Sciatic nerve (tissue), 2 donors: ENCODE measurements at places on chromosomes 1 and 21.

GRCh38 chr1:244460197-244460596 lies 876 bp upstream of the CATSPERE start:
- DNase-seq = no peak

GRCh38 chr1:171455967-171456366 lies 29.4 kb upstream of the PRRC2C start:
- no peak for DNase-seq

DNA sequence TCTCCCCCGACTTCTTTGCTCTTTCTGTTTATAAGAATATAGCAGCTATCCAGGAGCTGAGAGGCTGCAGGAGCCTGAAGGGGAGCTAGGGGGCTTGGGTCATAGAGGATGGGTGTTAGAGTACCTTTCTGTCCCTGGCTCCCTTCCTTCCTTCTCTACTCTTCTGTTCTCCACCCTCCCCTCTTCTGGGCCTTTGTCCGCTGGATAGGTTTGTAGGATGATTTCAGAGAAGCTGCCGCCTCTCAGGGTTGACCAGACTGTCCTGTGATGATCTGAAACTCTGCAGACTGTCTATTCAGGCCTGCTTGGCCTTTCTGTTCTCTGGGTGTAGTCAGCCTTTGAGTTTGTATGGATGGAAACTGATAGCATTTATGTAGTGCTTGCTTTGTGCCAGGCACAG lies 26.3 kb downstream of the PPFIA4 start:
- no peak for DNase-seq

DNA sequence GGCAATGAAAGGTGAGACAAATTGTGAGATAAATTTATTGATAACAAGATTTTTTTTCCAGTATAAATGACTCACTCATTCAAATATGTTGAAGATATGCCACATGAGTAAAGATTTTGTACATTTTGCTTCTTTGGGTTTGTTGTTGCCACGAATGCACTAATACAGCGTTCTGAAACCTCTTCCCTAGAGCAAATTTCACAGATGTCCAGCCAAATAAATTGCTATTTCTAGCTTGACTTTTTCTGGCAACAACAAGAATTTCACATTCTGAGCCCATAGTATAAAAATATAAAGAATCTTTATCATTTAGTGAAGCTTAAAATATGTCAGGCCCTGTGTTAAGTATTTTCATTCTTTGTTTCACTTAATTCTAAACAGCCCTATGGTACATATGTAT lies 114.5 kb upstream of the COL24A1 start:
- DNase-seq = no peak

GRCh38 chr1:247367786-247368422 lies 36.2 kb upstream of the ZNF496 start:
- DNase-seq = no peak

DNA sequence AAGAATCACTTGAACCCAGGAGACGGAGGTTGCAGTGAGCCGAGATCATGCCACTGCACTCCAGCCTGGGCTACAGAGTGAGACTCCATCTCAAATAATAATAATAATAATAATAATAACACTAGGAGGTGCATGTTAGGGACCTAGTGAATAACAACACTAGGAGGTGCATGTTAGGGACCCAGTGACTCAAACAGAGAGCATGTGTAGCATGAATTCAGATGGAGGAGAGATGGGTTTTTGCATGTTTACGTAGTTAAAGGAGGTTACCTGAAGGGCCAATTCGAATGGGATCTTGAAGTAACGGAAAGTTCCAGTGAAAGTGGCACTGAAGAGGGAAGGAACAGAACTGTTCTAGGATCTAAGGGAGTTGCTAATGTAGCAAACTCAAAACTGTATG lies 7.1 kb upstream of the KCNK1 start:
- DNase-seq = no peak

DNA sequence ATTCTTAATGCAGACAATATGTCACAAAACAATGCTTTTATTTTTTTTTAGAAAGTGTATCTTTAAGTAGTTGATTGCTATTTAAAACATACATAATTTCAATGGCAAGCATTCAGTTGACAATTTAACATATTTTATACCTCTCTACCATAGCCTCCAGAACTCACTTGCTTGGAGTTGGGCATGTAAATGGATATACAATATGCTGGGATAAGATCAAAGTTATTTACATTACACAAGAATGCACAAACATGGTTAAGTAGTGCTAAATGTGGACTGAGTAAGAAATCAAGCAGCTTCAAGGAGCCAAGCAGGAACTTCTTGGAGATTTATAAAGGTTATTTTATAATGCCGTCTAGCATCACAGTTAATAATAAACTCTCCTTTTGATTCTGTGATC lies 17.0 kb downstream of the CLCA4 start:
- no peak for DNase-seq

GRCh38 chr1:115539736-115540135 lies 102.0 kb upstream of the VANGL1 start:
- DNase-seq = no peak

DNA sequence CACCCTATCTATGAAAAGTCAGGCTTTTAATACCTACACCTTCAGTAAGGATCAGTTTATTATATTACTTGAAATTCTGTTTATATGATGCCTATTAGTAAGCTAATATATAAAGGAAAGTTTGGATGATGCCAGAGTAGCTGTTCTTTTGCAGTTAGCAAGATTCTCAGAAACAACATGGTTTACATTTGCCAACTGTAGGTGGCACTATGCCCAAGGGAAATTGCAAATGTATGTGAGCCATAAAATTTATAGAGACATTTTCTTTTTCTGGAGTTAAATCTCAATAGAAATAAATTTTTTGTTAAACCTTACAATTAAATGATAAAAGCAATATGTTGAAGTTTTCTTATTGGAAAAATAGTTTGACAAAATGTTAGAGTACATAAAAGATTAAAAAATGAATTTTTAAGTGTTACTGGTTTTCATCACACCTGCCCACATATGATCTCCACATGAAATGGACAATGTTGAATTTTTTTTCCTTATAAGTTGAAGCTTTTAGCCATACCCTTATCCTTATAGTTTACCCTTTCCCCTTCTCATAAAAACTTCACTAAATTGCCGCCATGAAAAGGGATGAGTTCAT lies 32.1 kb upstream of the EPHX4 start:
- DNase-seq = no peak

- no peak for DNase-seq
Observed at GRCh38 chr1:1939296-1940122, 20.4 kb upstream of the TMEM52 start.

DNA sequence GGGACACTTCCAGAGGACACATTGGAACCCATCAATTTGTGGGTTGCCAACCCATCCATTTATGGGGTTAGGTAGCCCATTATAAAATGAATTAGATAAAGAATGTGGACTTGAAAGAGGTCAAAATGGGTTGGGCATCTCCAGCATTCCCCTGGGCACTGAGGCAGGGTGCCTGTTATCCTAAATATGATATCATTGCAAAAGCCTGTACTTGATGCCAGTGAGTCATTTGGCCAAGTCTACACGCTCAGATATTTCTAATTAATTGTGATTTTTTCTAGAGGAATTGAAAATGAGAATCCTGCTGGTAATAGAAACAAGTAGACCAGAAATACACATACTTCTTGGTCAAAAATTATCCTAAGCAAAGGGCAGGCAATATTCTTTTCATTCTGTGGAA lies 21.9 kb upstream of the NBL1 start:
- DNase-seq = no peak

DNA sequence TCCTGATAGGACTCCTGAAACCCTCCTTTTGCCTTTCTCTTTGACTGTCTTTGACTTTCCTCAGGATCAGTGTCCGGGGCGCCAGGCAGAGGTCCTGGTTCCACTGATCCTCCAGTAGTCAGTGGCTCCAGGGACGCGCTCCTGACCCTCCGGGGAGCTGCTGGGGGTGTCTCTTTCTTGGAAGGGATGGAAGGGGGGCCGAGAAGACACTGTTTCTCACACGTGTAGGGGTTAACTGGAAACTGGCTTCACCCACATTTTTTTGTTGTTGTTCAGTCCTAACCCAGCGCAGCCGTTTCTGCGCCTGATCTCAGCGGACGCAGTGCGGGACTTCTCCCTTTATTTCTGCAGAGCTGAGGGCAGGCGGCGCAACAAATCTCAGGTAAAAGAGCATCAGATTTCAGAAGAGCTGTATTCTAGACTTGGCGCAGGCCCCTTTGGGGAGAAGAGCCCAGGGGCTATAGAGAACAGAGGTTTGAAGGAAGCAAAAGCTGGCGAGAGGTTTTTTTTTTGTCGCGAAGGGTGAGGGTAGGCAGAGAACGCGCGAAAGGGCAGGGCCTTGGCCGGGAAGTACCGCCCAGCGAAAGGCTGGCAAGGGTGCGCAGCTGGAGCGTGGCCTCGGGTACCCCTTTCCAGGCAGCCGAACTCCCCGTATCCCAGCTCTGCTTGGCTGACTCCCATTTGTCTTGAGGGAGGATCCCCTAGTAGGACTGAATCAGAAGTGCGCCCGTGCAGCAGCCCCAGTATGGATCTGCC lies 4.3 kb upstream of the LHX9 start:
- DNase-seq = no peak

DNA sequence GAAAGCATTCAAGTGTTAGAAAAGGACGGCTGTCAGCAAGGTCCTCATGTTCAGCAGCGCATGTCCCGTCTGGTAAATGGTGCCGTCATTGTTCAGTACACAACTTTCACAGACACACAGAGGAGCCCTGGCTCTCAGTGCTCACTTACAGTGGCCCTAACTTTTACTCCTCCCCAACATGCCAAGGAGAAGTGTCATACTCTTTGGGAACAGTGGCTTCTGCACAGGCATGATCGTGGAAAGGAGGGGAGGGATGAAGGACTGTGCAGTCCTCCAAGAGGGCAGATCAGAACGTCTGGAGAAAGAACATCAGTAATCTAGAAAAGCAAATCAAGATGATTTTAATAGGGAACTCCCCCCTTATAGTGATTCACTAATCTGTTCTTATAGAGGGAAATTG lies 3.8 kb upstream of the GRHL3 start:
- no peak for DNase-seq

- DNase-seq = no peak
Observed at GRCh38 chr1:25467193-25467592, 36.5 kb downstream of the MACO1 start.

- DNase-seq = no peak
Observed at GRCh38 chr1:179825798-179826460, 51.7 kb downstream of the TOR1AIP2 start.

DNA sequence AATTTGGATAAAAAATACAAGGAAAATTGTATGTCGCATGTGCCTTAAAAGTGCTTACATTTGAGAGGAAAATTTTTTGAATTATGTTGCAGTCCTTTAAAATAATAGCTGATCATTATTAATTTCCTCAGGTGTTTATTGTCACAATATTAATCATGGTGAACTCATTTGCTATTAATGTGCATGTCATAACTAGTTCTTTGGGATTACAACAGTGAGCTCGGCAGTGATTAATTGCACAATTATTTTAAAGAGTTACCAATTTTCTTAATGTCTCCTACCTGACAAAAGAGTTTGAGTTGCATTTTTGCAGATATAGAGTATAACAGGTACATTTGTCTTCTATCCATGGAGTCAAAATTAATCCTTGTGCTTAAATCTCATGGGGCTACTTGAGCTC lies 854.3 kb downstream of the BRINP3 start:
- no peak for DNase-seq

- DNase-seq = no peak
Observed at GRCh38 chr1:182408435-182409075, 8.1 kb upstream of the TEDDM1 start.

GRCh38 chr1:159898527-159898926 lies 1.4 kb downstream of the CFAP45 start:
- no peak for DNase-seq

GRCh38 chr1:16612332-16613172 lies 812 bp downstream of the NBPF1 start:
- DNase-seq = peak; percentile 83

DNA sequence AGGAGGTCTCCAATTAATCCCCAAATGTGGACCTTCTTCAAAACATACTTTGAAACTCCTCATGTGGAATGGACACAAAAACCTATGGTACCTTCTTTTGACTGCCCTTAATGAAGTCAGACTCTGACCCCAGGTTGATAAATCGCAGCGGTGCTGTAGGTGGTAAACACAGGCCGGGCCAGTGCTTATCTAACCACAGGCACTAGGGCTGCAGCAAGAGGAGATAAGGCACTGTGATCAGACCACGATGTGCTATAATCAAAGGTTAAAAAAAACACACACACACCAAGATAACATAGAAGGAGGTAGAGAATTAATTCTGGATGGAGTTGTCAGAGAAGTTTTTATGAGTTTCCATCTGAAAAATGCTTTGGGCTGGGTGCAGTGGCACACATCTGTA lies 52.3 kb upstream of the SIPA1L2 start:
- no peak for DNase-seq

- DNase-seq = no peak
Observed at GRCh38 chr1:162128693-162129356, 59.3 kb downstream of the NOS1AP start.

GRCh38 chr1:39328586-39329121 lies 124.2 kb downstream of the MACF1 start:
- DNase-seq = no peak

DNA sequence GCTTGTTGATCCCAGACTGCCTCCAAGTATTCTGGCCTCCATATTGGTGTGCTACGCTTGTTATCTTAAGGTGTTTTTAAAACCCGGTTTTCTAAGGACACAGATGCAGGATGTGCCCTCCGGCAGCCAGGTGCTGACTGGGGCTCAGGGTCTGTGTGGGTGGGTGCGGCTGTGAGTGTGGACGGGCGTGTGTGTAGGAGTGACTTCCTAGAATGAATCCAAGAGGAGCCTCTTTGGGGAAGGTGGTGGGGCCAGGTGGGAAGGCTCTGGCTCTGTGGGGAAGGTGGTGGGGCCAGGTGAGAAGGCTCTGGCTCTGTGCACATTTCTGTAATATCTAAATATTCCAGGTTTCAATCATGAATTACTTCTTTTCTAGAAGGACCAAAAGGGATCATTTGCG lies 12.8 kb upstream of the TSPEAR start:
- DNase-seq = peak; percentile 14

GRCh38 chr21:37593015-37593414 lies 226.4 kb downstream of the DYRK1A start:
- DNase-seq = no peak

DNA sequence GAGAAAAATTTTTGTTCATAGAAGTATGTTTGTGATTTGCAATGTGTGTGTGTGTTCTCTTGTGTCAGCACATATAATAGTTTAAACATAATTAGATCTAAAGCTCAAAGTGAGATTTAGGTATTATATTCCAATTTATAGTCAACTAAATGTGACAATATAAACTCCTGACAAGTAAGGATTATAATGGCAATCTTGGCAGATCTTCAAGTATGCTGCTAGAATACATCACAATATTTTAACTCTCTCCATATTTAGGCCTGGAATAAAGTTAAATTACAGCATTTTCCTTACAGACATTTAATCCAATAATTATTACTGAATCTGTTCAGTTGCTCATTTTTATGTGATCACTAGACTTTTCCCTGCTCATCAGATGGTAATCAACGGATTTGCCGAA lies 65.8 kb downstream of the LYPLAL1 start:
- no peak for DNase-seq

- DNase-seq = no peak
Observed at GRCh38 chr1:221170171-221170570, 290.9 kb downstream of the HLX start.
